Activated T-cell treated with anti-CD3 and anti-CD28 coated beads, Interleukin-2, amount 50 U/mL, for 72 hours (primary cell): ENCODE measurements at places on chromosomes 13 and 19. TPM values are rescaled to one million over a fixed set of nuclear protein-coding genes. Genes with fewer than 3 reads are reported as not detected.
A peak's percentile ranks its signal among the peaks of the same experiment; 100 is the strongest.

The TTYH1 gene
- 0.32 TPM for total RNA-seq

- peaks cover 36% of the 10 kb centered on the region for H3K4me1 ChIP-seq
- no peak overlapping the region for H3K27ac ChIP-seq
- peaks cover 14% of the 10 kb centered on the region for H3K36me3 ChIP-seq
- H3K27me3 ChIP-seq = no peaks in the 10 kb centered on the region
- no peak overlapping the region for H3K4me3 ChIP-seq
Measured at GRCh38 chr13:113187883-113188665, 20.4 kb downstream of the PCID2 start.

DNA sequence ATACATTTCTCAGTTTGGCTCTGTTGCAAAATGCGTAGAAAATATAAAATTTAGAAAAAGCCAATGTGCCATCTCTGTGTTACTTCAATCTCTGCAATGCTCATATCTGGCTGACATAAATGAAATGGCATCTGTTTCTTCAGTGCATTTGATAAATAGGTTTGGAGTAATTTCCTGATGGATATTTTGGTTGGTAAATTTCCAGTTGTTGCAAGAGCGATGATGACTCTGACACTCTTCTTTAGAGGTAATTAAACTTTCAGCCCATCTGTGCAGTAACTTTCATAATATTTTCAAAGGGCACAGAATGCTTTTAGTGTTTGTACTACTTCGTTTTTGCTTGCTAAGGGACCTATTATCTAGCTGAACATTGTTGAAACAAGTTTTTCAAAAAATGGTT, 1286.4 kb downstream of the PCDH9 start:
- no peaks in the 10 kb centered on the region for H3K27me3 ChIP-seq
- peaks cover 2% of the 10 kb centered on the region for H3K36me3 ChIP-seq
- no peak overlapping the region for H3K4me3 ChIP-seq
- no peak overlapping the region for H3K27ac ChIP-seq
- no peaks in the 10 kb centered on the region for H3K4me1 ChIP-seq
- DNase-seq = no peak

DNA sequence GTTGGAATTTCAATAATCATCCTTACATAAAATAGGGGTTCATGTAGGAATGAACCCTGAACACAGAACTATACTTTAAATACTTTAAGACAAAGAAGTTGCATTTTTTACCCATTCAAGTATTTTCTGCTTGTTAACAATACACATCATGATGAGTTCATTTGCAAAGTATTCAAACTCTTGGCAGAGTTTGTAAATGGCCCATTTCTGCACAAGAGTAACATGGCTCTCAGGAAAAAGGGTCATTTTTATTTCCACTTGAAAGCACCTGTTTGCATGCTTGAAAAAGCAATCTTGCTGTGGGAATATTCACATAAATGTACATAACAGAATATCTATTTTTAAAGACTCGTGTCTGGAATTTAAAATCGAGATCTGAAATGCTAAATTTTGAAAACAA, 18.1 kb downstream of the ESD start:
- no peak for DNase-seq
- H3K27ac ChIP-seq = no peak overlapping the region
- H3K4me1 ChIP-seq = no peaks in the 10 kb centered on the region
- H3K4me3 ChIP-seq = no peak overlapping the region
- H3K27me3 ChIP-seq = no peaks in the 10 kb centered on the region

DNA sequence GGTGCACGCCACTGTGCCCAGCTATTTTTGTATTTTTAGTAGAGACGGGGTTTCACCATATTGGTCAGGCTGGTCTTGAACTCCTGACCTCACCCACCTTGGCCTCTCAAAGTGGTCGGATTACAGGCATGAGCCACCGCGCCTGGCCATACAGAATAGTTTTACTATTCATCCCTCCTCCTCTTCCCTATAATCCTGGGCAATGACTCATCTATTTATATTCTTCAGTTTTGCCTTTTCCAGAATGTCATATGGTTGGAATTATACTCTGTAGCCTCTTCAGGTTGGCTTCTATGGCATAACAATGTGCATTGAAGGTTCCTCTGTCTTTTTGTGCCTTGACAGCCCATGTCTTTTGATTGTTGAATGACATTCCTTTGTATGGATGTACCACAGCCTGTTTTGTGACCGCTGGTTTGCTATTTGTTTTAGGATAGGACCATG, 22.2 kb upstream of the LRP3 start:
- no peak overlapping the region for H3K27ac ChIP-seq
- no peaks in the 10 kb centered on the region for H3K27me3 ChIP-seq
- no peak for DNase-seq
- H3K4me3 ChIP-seq = no peak overlapping the region

GRCh38 chr19:10191347-10191746, 3.4 kb downstream of the DNMT1 start:
- no peak overlapping the region for H3K27ac ChIP-seq
- peak overlapping the region; percentile 27 for H3K4me3 ChIP-seq
- H3K4me1 ChIP-seq = peaks cover 53% of the 10 kb centered on the region
- H3K36me3 ChIP-seq = peaks cover 17% of the 10 kb centered on the region
- no peaks in the 10 kb centered on the region for H3K27me3 ChIP-seq
